ENCODE measurements at places on chromosomes 2 and 18. TPM values are rescaled to one million over a fixed set of nuclear protein-coding genes. Genes with fewer than 3 reads are reported as not detected.

LRRC30 gene
- total RNA-seq = not detected

C2orf80 gene
- not detected for total RNA-seq

GTF2A1L gene
- 4.1 TPM for total RNA-seq

TCF4 gene
- 65.2 TPM for total RNA-seq

MEIS1 gene
- 35.5 TPM for total RNA-seq

Data from hepatocyte (in vitro differentiated cells).